Astrocyte (in vitro differentiated cells and primary cell): ENCODE measurements at places on chromosomes 3 and 15.
A peak's percentile ranks its signal among the peaks of the same experiment; 100 is the strongest.

- DNase-seq, result no peak
These were observed 82.7 kb downstream of the KCNMB2 start for GRCh38 chr3:178618896-178619295.

DNA sequence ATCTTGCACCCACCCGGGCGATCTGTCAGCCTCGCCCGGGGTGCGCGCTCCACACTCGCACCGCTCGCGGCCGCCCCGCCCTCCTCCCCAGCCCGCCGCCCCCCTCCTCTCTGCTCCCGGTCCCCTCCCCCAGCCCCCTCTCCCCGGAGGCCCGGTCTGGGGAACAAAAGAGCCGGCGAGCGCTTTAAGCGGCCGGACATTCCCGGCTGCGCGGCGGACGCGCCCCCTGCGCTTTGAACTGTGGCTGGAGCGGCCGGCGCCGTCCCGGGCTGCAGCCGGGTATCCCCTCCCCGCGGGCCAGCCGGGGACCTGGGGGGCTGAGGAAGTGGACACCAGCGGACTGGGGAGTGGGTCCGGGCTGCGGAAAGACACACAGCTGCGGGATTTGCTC is at the start of gene IGDCC3:
Gene IGDCC3 (minus strand): TSS at position 27 of the 391 bp plus-strand sequence. CDS start 214 bp downstream, outside the sequence.
- no peak for DNase-seq

GRCh38 chr3:177633671-177634207 is 436.5 kb upstream of the TBL1XR1 start:
- peak; percentile 89 for DNase-seq

DNA sequence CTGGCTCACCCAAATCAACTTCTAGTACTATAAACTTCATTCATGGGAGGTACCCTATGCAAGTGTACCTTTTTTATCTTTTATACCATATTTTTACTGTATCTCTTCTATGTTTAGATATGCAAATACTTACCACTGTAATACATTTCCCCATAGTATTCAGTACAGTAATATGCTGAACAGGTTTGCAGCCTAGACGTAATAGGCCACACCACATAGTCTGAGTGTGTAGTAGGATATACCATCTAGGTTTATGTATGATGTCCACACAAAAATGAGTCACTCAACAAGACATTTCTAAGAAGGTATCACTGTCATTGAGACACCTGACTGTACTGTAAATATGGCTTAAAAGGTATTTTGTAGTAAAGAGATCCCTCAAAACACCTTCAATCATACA is 124.7 kb downstream of the PLOD2 start:
- no peak for DNase-seq

- DNase-seq, result peak; percentile 95
These were observed 81.7 kb downstream of the CD47 start for GRCh38 chr3:108008931-108009639.

DNA sequence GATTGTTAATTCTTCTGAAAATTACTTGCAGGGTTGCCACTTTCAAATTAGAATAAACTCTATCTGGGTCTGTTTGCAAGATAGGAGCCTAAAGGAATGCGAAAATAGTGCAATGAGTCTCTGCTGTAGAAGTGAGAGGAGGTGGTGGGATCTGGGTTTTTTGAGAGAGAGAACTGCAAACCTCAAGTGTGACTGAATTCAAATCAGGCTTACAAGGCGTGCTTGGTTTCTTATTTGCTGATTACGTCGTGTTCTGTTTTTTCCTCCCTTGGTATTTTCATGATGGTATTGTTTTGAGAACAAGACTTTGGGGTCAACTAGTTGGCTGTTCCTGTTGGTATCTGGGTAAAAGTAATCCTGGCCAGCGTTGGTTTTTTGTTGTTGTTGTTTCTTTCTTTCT is 490.9 kb upstream of the CFAP20DC start:
- no peak for DNase-seq

GRCh38 chr15:50764461-50765194 is 878 bp downstream of the SPPL2A start:
- no peak for DNase-seq
